ENCODE measurements at places on chromosomes 2 and 18. TPM values are rescaled to one million over a fixed set of nuclear protein-coding genes. Genes with fewer than 3 reads are reported as not detected.

Gene RUFY4
- not detected for total RNA-seq

Gene ATP8B1
- 5.5 TPM for total RNA-seq

Gene NCOA1
- total RNA-seq: 7.7 TPM

Gene FZD7
- total RNA-seq: 6.7 TPM

Gene LTBP1
- total RNA-seq: 42.1 TPM

Gene MYO5B
- 8.0 TPM for total RNA-seq

Gene RAPGEF4
- 0.19 TPM for total RNA-seq

Gene DSC2
- 1.00 TPM for total RNA-seq

Gene GAREM2
- total RNA-seq: 7.4 TPM

Gene IL1B
- total RNA-seq: 0.07 TPM

Gene SP100
- 26.5 TPM for total RNA-seq

Gene FTCDNL1
- 3.0 TPM for total RNA-seq

Gene WDCP
- 14.2 TPM for total RNA-seq

Gene GPR35
- total RNA-seq: 1.0 TPM

Gene CCDC68
- 4.8 TPM for total RNA-seq

Gene MAP3K20
- 33.3 TPM for total RNA-seq

Gene SCYGR4
- not detected for total RNA-seq

Gene SOWAHC
- total RNA-seq: 9.6 TPM

Gene GTF2A1L
- total RNA-seq: not detected

Gene EVA1A
- total RNA-seq: 8.3 TPM

Gene RFTN2
- total RNA-seq: not detected

Gene ANKRD62
- not detected for total RNA-seq

Gene SLC14A1
- not detected for total RNA-seq

Gene C2orf78
- total RNA-seq: not detected

Gene RNF144A
- 8.9 TPM for total RNA-seq

Gene LYG2
- total RNA-seq: not detected

Gene MTCL1
- 55.3 TPM for total RNA-seq

Gene NEU2
- total RNA-seq: not detected

Measured in A549 treated with AZD2906 at 1 μM for 4 hours (cell line).